ENCODE measurements at places on chromosomes 11 and 22.
A peak's percentile ranks its signal among the peaks of the same experiment; 100 is the strongest.

DNA sequence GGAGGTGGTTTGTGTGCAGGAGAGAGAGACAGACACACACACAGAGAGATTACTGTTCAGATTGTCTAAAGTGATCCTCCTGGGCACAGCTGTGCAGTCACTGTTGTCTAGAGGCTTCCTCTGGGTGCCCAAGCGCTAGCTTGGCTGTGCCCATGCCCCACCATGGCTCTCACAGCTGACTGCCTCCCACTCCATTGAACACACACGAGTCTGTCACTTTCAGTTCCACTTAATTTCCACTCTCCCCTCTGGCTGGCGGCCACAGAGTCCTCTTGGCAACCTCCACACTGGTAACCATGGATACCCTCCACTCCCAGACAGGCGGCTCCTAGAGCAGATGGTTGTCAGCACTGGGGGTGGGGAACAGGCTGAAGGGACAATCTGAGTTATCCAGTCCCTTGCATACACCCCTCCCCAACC is 29.1 kb downstream of the MAP6 start:
- DNase-seq = no peak

- DNase-seq = no peak
These were observed 22.0 kb downstream of the AMPD3 start for GRCh38 chr11:10476927-10477689.

DNA sequence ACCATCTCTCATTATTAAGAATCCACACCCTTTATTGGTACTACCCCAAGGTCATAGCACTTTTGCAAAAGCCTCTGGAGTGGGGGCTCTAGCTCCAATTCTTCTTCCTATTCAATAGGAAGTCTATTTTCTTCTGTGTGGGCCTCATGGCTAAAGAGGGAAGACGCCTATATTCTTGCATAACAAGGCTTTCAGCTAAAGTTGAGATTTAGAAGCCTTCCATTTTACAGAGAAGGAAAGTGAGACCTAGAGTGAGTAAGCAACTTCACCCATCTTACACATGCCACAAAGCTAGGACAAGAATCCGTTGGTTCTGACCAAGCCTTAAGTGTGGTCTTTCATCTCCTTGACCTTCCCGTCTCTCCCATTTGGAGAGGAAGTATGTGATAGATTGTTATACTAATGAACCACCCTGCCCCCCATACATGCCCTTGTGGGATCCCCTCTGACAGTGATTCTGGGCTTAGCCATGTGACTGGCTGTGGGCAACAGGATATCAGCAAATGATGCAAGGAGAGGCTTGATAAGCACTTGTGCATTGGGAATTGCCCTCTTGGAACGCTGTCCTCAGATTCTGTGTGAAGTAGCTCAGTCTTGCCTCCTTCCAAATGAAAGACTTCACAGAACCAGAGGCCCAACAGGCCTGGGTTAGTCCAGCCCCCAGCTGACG is 12.3 kb downstream of the BACE1 start:
- no peak for DNase-seq

- no peak for DNase-seq
These were observed 2.1 kb upstream of the LMO1 start for GRCh38 chr11:8265681-8266241.

GRCh38 chr11:40204228-40204627 is 1255.2 kb downstream of the LRRC4C start:
- no peak for DNase-seq

DNA sequence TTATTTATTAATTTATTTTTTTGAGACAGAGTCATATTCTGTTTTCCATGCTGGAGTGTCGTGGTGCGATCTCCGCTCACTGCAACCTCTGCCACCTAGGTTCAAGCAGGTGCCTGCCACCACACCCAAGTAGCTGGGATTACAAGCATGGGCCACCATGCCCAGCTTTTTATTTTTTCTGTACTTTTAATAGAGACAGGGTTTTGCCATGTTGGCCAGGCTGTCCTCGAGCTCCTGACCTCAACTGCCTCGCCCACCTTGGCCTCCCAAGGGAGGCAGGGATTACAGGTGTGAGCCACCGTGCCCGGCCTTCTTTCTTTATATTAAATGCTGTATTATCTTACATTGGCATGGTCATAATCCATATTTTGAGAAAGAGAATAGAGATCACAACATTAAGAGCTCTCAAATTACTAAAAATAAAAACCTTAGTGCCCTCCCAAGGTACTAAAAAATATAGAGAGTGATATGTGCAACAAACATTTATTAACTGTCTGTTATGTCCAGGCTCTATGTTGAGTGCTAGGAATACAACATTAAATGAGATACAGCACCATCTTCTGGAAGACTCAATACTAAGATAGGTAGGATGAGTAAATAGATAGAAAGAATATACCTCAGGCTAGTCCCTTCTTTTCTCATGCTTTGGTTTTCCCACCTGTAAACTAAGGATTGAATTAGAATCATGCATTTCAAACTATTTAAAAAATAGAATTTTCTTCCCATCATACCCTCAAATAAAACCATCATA is 84.1 kb downstream of the BBOX1 start:
- DNase-seq = no peak

DNA sequence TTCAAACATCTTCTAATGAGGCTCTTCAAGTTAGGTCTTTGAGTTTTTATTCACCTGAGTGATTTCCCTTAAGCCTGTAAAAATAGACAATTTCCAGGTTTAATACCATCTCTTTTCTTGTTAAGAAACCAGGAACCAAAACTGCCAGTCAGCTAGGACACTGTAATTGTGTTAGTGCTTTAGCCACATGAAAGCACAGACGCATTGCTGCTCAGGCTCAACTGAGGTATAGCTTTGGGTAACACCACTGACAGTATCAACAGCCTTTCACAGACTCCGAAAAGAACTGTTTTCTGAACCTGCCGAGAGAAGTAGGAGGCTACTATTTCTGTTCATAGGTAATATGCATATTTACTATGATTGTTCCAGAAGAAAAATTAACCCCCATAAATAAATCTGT is 768.7 kb downstream of the ETS1 start:
- DNase-seq = no peak

GRCh38 chr11:31107649-31108048 is 261.9 kb downstream of the DCDC1 start:
- DNase-seq = no peak

GRCh38 chr22:41799486-41800347 is 762 bp upstream of the CCDC134 start:
- DNase-seq = no peak

DNA sequence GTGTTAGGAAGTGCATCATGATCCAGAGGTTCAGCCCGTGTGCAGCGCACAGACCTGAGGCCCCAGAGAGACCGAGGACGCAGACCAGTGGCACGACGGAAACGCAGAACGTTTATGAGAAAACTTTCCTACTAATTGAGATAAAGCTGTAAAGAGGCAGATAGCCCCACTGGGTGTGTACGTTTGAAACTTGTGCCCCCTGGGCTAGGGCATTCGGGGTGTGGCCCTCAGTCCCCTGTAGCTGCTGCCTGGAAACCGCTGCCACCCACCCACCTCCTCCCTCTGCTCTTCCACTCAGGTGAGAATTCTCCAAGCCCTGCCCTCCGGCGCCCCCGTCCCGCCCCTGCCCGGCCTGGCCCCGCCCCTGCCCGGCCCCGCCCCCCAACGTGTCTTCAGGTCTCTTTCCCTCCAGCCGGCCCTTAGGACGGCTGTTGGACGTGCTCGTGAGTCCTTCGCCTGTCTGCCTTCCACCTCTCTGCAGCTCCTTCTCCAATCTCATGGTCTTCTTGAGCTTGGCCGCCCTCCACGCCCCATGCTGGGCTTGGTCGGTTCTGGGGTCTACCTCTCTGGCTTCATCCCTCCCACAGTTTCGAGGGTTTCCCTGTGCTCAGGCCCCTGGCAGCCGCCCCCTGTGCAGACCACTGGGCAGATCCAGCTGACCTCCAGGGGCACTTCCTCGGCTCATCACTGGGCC is 12.1 kb downstream of the MAPK8IP2 start:
- DNase-seq = no peak

GRCh38 chr11:133399855-133400625 is 132.3 kb downstream of the OPCML start:
- no peak for DNase-seq

- DNase-seq = no peak
These were observed 374.4 kb downstream of the NTM start for GRCh38 chr11:131744847-131745246.

DNA sequence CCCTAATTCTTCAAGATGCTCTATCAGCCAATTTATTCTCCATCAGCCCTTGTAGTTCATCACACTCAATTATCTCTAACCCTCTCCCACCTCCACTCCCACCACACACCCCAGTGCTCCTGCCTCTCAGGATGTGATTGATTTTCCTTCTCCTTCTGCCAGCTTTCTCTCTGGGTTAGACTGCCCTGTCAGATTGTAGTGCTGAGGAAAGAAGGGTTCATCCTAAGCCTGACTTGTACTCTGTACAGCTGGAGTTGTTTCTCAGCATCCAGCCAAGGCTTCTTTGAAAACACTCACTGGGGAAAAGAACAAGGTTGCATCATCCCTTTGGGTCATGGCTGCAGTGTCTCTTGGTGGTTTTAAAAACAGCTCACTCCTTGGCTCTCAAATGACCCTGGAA is 61.2 kb downstream of the CECR2 start:
- no peak for DNase-seq

DNA sequence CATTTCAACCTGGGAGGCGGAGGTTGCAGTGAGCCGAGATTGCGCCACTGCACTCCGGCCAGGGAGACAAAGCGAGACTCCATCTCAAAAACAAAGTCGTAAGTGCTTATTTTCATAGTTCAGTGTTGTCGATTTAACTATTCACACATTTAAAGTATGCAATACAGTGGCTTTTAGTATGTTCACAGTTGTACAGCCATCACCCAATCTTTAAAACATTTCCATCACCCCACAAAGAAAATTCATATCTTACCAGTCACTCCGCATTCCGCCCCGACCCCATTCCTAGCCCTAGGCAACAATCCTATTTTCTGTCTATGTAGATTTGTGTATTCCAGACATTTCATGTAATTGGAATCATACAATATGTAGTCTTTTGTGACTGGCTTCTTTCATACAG is 11.9 kb downstream of the IPO7 start:
- DNase-seq = no peak

DNA sequence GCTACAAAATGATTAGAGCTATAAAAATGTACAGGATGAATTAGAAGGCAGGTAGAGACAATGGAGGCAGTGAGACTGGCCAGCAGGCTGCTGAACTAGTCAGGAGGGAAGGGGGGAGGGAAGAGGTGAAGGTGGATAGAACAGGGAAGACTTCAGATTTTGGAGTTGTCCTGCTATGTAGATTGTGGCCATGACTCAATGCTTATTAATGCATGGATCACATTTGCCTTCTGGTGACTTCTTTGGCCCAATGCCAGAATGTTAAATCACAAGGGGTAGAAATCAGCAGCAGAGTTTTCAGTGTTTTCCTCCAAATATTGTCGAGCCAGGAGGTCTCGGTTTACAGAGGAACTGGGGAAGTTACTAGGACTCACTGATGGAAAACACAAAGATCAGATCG is 346.6 kb downstream of the AASDHPPT start:
- no peak for DNase-seq

DNA sequence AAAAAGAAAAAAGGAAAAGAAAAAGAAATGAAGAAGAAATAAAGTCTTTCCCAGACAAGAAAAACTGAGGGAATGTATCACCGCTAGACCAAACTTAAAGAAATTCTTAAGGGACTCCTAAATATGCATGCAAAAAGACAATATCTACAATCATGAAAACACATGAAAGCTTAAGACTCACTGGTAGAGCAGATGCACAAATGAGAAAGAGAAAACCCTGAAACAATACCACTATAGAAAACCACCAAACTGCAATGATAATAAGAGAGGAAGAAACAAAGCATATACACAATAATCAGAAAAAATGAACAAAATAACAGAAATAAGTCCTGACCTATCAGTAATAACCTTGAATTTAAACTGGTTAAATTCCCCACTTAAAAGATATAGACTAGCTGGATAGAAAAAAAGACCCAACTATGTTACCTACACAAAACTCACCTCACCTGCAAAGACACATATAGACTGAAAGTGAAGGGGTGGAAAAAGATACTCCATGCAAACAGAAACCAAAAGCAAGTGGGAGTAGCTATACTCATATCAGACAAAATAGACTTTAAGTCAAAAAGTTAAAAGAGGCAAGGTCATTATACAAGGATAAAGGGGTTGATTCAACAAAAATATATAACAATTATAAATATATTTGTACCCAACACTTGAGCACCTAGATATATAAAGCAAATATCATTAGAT is 61.3 kb upstream of the NARS2 start:
- no peak for DNase-seq

- no peak for DNase-seq
These were observed 81.2 kb downstream of the OR5AK2 start for GRCh38 chr11:57069942-57070341.

- peak; percentile 34 for DNase-seq
These were observed at the start of gene ZDHHC8 for GRCh38 chr22:20131597-20131858. Gene ZDHHC8, plus strand, starts transcription at chr22:20131804. Its CDS starts 144 bp downstream, at chr22:20131948.

GRCh38 chr11:48019217-48019584 is 38.8 kb downstream of the PTPRJ start:
- DNase-seq = no peak

GRCh38 chr11:11349106-11349825 is 3.8 kb downstream of the CSNK2A3 start:
- no peak for DNase-seq

DNA sequence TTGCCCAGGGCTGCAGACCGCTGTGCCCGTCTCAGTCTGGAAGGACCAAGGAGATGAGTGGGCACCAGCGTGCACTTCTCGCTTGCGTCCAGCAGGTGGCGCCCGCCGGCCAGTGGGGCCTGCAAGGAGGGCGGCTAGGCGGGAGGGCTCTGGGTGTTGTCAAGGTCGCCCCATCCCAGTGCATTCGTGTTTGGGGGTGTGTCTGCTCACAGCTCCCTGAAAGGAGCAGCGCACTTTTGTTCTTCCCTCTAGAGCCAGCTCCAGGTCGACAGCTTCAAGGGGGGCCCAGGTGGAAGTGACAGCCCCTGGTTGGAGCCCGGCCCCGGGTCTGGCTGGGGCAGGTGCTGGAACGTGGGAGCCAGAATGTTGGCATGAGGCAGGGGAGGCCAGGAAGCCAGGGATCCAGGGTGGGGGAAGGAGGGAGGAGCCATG is 23.4 kb upstream of the MPPED1 start:
- DNase-seq = peak; percentile 53

GRCh38 chr22:38133331-38133730 is 22.8 kb upstream of the BAIAP2L2 start:
- no peak for DNase-seq

GRCh38 chr11:2775626-2776350 is 76.0 kb upstream of the KCNQ1OT1 start:
- no peak for DNase-seq
